T-helper 2 cell treated with Interferon-gamma antibody and Interleukin-4, amounts not matched to agents 5 μg/mL and 100 μg/mL, for 36 hours (primary cell): ENCODE measurements at places on chromosomes 11 and 22.
A peak's percentile ranks its signal among the peaks of the same experiment; 100 is the strongest.

DNA sequence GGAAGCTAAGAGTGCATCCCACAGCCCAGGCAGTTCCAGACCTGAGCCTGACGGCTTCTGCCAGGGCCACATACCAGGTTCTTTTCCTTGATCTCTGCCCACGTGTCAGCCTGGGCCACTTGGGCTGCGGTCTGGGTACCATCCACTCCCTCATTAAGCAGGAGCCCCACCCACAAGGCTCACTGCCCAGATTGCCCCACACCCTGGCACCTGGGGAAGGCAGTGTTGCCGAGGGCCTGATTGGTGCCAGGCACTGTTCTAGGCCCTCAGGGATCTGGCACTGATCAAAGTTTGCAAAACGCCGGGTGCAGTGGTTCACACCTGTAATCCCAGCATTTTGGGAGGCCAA is 15.4 kb downstream of the GGA1 start:
- DNase-seq, result no peak

GRCh38 chr22:38314933-38315822 is 2.1 kb downstream of the CSNK1E start:
- no peak for DNase-seq

GRCh38 chr11:14364322-14364721 is 5.3 kb upstream of the RRAS2 start:
- DNase-seq, result no peak

GRCh38 chr22:37241351-37242142 is 2.5 kb downstream of the RAC2 start:
- DNase-seq, result peak; percentile 68

DNA sequence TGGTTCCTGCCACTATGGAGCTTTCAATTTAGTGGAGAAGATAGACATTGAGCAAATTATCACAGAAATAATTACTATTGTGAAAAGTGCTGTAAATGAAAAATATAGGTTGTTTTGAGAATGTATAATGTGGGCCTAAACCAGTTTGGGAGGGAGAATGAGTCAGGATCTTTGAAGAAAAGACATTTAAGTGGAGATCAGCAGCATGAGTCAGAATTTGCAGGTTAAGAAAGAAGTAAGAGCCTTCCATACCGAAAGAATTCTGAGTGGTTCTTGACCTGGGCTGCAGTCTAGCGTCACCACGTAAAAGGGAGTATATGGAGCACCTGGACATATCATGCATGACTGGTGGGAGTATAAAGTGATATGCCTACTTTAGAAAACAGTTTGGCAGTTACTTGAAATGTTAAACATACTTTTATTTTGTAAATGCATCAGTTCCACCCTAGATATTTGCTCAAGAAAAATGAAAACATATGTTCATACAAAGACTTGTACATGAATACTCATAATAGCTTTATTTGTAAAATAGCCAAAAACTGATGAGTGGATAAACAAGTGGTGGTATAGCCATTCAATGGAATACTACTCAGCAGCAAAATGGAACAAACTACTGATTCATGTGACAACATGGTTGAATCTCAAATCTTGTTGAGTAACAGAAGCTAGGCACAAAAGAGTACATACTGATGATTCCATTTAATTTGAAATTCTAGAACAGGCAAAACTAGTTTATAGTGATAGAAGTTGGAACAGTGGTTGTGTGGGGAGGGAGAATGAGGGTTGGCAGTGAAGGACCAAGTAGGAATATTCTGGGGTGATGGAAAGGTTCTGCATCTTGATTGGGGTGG is 99.2 kb downstream of the STIM1 start:
- DNase-seq, result no peak

DNA sequence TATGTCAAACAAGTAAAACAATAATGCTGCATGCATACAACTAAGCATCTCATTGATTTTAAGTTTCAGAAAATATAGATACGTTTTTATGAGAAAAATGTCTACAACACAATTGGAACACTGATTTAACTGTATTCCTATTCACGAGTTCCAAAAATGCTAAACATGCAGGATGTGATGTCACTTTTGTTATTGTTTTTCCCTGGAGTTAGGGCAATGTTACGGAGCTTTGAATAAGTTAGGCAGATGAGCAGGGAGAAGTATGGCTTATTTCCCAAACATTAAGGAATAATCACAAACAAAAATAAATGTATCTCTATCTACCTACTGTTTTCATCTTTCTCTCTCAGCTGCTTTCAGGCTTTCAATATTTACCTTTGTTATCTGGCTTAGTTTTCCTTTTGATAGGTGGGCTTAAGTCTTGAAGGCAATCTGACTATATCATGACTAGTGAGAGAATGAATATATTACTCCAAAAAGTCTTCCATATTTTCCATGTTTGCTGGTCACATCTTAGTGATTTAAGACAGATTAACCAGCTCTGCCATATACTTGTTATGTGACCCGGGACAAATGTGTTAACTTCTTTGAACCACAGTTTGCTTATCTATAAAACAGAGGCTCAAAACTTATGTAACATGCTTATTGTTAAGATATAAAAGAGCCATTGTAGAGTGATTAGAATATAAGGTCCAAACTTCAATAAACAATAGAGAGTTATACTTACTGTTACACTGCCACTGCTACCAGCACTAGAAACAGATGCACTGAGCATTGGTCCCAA is 854.4 kb upstream of the CCDC90B start:
- DNase-seq, result no peak
